ENCODE measurements at places on chromosomes 11 and 22.

DNA sequence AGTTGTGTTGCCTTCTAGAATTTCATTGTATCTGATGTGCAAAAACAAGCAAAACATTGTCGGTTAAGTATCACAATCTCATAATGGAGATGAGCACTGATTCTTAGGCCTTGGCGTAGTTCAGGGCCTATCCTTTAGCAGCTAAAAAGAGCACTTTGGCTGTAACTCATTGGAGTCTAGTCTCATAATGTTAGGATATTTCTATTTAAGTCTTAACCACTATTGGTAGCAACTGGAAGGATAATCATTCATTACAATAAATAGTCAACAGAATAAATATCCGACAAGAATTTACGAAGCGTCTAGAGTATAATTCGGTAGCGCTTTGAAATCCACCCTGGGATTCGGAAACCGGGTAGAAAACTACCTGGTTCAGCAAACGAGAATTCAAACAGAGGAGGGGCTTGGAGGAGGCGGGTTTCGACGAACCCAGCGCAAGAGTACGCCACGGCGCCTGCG, 461 bp upstream of the EED start:
- peak; percentile 89 for DNase-seq

DNA sequence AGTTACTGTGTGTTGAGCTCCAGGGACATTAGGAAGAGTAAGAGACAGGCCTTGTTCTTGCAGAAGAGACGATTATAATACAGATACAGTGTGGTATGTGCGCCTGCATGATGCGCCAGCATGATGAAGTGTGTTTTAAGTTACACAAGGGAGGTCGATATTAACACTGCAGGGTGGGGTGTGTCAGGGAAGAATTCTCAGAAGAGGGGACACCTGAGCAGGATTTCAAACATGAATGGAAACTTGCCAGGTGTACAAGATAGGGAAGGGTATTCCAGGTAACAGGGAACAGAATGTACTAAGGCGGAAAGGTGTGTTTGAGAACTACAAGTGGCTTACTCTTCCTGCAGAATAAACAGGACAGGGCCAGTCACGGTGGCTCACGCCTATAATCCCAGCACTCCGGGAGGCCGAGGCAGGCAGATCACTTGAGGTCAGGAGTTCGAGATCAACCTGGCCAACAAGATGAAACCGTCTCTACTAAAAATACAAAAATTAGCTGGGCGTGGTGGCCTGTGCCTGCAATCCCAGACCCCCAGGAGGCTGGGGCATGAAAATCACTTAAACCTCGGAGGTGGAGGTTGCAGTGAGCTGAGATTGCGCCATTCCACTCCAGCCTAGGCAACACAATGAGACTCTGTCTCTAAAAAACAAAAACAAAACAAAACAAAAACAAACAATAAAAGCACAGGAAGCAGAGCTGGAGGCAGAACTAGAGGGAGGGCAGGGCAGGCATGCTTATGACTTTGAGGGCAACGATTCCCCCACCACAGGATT, 59.0 kb downstream of the SYN3 start:
- DNase-seq: no peak

DNA sequence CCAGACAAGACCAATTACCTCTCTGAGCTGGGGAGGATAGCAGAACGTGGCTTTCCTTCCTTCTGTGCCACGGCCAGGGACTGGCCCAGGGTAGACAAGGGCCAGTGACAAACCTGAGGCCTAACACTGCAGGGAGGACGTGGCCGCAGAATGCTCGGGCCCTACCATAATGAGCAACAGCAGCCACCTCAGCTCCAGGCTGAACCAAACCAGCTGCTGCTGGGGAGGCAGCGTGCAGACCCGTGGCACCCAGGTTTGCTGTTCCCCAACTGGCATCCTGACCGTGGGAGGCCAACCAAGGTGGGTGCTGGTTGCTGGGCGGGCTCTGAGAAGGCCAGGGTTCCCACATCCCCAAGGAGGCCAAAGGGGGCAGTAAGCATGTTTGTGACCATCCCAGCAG, 83.0 kb downstream of the MORC2 start:
- DNase-seq: no peak

GRCh38 chr11:30735946-30736345, 149.8 kb upstream of the MPPED2 start:
- no peak for DNase-seq

DNA sequence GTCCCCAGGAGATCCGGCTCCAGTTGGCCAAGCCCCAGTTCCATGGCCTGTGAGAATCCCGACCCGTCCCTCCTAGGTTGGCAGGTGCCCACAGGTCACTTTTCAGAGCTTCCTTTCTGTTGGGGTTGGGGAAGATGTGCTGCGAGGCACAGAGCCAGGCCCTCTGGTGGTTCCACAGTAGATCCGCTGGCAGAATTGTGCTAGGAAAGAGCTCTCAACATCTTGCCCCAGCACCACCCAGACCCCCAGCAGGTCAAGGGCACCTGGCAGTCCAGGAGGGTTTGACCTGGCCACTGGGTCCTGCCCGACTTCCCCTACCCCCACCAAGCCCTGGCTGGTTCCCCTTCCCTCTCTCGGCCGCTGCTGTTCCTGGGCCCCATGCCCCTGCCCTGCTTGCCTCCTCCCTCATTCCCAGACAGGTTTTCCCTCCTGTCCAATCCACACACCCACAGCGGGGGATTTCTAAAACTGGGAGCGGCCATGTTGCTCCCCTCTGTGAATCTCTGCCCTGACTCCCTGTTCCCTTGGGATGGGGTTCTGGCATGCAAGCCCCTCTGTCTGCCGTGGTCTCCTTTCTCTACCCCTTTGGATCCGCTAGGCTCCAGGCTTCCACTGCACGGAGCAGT, 26.2 kb upstream of the GCAT start:
- DNase-seq: no peak

GRCh38 chr11:10567446-10567845, 1.0 kb downstream of the LYVE1 start:
- DNase-seq: no peak

GRCh38 chr22:23751441-23751996, 607 bp upstream of the ZNF70 start:
- DNase-seq: no peak

DNA sequence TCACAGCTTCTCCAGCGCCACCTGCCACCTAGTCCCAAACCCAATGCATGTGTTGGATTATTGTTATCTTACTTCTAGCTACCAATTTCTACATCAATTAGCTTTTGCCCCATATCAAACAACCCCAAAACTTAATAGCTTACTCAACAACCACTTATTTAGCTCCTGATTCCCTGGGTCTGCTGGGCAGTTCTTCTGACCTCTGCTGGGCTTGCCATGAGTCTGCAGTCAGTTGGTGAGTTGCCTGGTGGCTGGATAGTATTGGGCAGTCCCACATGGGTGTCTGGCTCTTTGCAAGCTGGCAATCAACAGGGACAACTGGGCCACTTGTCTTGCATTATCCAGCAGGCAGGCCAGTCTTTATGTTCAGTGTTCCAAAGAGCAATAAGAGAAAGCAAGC, 13.6 kb upstream of the MS4A15 start:
- no peak for DNase-seq

GRCh38 chr11:95501761-95502266, 270.8 kb upstream of the SESN3 start:
- no peak for DNase-seq

GRCh38 chr11:85767246-85767945, 43.5 kb downstream of the SYTL2 start:
- no peak for DNase-seq

DNA sequence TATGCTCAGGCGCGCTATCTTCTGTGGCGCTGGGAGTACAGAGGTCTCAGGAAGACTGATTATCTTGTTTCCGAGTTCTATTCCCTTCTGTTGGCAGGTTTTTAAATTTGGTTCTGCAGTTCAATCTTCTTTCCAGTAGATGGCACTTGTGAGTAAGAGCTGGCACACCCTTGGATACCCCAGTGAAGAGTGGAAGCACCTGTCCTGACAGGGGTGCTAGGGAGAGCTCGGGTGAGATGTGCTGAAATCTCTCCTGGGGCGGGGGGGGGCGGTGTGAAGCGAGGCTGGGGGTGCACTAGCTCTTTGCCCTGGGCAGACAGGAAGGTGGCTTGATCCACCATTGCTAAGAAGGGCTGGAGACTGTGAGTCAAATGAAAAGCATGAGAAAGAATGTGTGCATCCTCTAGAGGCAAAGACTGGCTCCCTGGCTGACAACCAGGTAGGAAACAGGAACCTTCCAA, 679.9 kb upstream of the CCDC179 start:
- no peak for DNase-seq

DNA sequence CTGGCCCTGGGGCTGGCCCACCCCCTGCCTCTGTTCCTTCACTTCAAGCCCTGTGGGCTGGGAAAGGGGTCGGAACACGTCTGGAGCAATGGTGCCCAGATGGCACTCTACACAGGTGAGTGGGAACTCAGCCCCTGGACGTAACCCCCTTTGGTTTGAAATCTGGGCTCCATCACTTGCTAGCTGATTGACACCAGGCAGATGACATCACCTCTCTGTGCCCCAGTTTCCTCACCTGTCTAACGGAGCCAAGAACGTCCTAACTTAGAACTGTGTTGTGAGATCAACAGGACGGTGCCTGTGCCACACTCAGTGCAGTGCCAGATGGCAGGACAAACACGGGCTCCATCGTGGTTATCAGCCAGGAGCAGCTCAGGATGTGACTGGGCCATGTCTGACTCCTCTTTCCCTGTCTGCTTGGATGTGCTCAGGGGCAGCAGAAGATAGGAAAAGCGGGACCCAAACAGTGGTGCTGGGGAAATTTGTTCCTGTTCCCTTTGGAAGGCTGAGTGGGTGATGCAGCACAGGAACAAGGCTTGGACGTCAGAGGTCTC, 24.4 kb downstream of the NPTXR start:
- DNase-seq: no peak

- DNase-seq: no peak
Measured at GRCh38 chr22:49961005-49961600, 531 bp downstream of the PIM3 start.

DNA sequence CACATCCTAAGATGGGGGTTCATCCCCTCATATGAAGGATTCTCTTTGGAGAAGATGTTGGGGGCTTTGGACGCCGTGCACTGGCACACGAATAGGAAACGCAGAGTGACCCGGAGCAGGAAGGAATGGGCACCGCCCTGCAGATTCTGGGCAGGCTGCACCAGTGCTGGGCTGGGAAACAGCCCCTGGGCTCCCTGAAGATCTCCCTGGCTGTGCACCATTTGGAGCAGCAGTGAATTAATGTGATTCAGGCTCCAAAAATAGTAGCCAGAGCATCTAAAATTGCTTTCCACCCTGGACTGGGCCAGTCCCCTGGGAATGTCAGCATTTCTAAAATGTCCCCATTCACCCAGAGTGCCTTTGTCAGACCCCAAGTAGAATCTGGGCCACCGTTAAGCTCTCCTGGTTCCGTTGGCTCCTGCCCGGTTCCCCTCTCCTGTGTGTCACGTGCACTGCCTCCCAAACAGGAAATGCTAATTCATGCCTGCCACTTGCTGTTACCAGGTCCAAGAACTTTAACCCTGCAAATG, 18.6 kb downstream of the IRAG1 start:
- DNase-seq: no peak

GRCh38 chr11:61034704-61035525, 63.4 kb downstream of the CD6 start:
- DNase-seq: no peak

DNA sequence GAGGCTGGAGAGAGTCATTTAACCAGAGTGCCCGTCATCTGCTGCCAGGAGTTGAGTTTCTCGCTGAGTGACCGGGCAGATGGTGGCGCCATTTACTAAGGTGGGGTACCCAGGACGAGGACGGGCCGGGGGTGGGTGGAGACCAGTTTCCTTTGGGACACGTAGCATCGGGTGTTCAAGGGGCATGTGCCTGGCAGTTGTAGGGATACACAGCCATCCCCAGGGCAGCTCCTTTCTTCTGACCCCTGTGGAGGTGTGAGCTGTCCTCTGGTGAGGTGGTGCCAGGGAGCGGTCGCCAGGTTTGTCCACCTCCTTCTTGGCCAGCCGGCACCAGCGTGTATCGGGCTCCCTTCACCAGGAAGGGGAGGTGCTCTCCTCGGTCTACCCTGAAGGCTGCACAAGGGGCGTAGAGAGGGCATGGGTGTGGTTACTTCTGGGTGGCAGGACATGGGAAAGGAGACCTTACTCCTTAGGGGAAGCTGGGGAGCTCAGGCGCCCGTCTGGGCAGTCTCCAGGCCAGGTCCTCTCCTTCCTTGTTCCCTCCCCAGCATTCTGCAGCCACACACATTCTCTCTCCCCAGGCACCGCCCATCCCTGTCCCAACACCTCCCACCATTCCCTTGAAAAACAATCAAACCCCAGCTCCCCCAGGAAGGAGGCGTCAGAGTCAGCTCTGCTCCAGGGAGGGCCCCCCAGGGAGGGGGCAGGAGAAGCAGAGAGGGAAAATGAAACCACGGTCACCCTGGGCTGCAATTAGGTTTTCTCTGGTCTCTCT, 10.3 kb upstream of the MB start:
- DNase-seq: peak; percentile 59
